ENCODE measurements at places on chromosomes 7 and 10.

DNA sequence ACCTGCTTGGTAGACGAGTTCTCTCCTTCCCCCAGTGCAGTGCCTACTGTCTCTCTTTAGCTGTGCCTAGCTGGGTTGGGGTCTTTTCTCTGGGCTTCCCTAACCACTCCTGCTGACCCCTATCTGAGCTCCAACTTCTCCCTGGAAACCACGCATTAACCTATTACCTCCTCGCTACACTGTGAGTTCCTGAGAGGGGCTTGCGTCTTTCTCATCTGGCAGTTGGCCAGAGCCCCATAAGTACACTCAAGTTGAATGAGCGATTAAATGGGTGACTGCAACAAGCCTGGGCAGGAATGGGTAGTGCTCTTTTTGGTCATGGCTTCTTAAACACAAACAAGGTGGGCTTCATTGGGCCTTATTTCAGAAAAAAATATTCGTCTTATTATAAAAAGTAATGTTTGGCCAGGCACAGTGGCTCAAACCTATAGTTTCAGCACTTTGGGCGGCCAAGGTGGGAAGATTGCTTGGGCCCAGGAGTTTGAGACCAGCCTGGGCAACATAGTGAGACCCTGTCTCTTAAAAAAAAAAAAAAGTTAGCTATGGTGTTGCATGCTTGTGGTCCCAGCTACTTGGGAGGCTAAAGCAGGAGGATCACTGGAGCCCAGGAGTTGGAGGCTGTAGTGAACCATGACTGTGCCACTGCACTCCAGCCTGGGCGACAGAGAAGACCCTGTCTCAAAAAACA lies 41.4 kb downstream of the SYPL1 start:
- DNase-seq, result no peak

DNA sequence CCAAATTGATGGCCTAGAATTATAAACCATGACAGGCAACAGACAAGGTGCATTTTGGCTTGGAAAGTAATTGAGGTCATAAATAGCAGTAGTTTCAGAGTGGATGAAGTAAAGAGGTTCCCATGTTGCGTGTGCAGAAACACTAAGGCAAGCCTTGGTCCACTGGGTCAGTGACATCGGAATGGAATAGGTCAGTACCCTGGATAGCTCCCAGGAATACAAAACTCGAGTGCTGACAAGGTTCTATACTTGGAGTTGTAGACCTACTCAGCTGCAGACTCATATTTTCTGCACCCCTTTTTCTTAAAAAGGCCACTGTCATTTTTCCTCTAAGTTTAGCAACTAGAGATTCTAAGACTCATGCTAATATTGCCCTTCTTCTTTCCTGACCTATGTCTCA lies 132.8 kb downstream of the DYNC1I1 start:
- DNase-seq, result no peak

GRCh38 chr10:62023329-62023728 lies 121.8 kb downstream of the ARID5B start:
- no peak for DNase-seq

DNA sequence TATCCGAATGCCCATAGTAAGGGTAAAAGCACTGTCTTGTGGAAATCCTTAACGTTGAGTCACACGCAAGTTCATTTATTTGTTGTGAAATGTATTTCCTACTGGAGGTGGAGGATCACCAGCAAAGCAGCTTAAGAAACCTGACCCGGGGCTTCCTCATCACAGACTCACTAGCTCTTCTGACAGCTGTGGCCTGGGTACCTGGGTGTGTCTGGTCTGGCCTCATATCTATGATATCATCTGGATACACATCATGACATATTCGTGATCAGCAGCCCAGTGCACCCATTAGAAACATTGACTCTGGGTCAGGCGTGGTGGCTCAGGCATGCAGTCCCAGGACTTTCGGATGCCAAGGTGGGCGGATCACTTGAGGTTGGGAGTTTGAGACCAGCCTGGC lies 8.8 kb downstream of the DRGX start:
- DNase-seq, result peak; percentile 87

GRCh38 chr10:97427571-97428179 lies 1.7 kb downstream of the PGAM1 start:
- DNase-seq, result no peak

Measured in epithelial cell of prostate (primary cell).